Foreskin fibroblast (primary cell): ENCODE measurements at places on chromosomes 5 and 9.

- DNase-seq, result peak; percentile 60
Observed at GRCh38 chr5:180787711-180788431, 14.7 kb downstream of the MGAT1 start.

DNA sequence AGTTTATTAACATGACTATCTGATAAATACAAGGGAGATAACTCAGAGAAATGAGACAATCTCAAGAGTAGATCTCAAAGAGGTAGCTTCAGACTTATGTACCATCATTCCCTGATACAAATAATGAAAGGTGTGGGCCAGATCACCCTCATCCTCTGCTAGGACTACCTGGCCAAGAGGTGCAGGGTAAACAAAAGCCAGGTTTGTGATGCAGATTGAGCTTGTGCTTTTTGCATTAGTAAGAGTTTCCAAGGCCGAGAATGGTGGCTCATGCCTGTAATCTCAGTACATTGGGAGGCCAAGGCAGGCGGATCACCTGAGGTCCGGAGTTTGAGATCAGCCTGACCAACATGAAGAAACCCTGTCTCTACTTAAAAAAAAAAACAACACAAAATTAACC is 8.9 kb upstream of the SPIN1 start:
- DNase-seq, result no peak

DNA sequence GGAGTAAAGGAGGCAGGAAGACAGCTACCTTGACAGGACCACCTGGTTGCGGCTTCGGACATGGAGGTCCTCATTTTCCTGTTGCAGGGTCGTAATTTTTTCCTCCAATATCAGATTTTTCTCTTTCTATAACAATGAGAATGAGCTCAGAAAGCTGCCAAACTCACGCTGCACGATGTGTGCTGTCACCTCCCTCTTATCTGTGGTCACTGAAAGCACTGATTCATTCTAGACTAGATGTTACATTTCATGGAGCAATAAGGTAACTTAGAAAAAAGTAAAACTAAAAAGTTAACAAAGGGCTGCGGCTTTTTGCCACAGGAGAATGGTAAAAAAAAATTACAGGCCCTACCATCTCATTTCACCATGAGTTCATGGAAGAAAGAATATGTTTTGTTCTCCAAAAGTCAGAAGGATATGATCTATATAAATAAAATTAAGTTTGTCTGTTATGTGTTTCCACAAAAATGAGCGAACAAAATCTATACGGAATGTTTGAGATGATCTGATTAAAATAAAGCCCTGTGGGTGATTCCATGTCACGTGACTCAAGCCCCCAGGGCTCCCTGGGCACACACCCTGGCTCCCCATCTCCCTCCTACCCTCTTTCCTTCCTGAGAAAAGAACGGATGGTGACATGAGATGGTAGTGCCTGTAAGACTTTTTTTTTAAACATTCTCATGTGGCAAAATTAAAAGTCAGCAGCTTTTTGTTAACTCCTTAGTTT is 26.9 kb upstream of the ANXA6 start:
- DNase-seq, result no peak

GRCh38 chr5:170223360-170223759 is 9.4 kb upstream of the C5orf58 start:
- DNase-seq, result no peak

DNA sequence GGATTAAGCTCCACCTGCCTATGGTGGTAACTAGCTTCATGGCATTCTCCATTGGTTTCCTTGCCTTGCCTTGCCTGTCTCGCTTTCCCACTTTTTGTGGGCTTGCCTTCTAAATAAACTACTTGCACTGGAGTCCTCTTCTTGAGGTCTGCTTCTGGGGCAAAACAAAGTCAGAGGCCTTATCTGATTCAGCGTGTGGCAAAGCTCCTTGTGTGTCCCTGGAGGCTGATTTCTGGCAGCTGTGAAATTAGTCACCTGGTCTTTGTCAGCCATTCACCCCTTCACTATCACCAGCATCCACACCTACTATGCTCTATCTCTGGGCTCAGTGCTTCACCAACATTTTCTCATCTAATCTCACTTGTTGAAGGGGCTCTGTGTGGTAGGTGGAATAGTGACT is 176.2 kb downstream of the SEC61B start:
- DNase-seq, result peak; percentile 19

DNA sequence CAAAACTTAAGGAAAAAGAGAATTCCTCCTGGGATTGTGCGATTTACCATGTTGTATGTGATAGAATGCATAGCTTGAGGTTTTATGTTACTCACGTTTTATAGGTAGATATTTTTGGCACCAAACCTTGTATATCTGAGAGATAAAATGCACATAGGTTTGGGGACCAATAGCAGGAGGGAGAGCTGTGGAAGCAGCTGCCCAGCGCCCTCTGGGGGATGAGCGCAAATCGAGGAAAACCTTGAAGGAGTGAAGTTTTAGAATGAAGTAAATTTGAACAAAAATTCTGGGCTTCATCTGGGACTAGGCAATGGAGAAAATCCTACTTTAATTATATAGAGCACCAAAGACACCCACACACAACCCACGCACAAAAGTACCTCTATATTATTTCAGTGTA is 197.0 kb downstream of the ADCY2 start:
- no peak for DNase-seq

DNA sequence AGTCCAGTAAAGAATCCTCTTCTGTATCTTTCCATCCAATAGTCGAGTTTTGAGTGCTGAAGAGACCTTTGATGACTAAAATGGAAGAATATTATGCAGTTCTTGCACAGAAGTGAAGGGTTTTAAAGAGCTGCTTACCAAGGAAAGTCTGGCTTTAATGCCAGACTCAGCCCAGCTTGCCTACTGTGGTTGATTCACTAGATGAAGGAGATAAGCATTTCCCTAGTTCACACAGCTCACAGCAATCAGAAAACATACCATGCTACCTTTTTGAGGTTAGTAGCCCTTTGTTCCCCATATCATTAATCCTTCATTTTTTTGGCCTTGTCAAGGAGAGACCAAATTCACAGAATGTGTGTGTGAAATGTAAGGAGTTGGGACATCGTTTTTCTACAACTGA is 15.3 kb downstream of the IFNA5 start:
- DNase-seq, result no peak

GRCh38 chr5:65262096-65262495 is 219.6 kb downstream of the ADAMTS6 start:
- no peak for DNase-seq
